GM19239 (cell line): ENCODE measurements at places on chromosomes 4 and X.

DNA sequence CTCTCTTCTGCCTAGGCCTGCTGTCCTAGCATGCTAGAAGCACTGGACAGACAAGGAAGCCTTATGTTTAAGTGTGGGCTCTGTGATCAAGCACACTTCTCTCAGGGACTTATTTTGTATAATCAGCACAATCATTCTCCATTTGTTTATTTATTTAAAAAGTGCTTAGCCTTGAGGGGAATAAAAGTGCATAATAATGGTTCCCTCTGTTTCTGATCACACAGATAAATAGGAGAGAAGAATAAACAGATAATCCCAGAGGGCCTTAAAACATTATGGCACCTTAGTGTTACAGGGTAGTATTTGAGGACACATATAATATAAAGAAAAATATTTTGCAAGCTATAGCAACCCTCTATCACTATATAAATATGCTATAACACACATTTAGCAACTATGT is 146.5 kb downstream of the UNC5C start:
- no peak for DNase-seq

- no peak for DNase-seq
Observed at GRCh38 chr4:78004270-78004669, 52.9 kb upstream of the FRAS1 start.

- DNase-seq: no peak
Observed at GRCh38 chr4:186516287-186516686, 39.1 kb downstream of the MTNR1A start.

DNA sequence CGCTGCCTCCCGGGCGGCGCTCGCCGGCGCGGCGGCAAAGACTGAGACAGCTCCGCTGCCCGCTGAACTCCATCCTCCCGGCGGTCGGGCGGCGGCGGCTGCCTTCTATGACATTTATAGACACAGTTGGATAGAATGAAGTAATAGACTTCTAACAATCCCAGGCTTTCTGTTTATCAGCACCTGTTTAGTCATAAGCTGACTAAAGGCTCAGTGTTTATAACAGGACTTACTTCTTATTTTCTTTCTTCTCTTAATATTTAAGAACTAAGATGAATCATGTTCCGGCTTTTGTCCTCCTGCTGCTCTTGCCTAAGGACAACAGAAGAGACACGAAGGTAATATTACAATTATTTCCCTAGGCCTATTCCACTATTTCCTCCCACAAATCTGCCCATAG is 3.9 kb downstream of the ARL13A start:
- no peak for DNase-seq

- DNase-seq: no peak
Observed at GRCh38 chrX:149284616-149285015, 220.5 kb downstream of the IDS start.

DNA sequence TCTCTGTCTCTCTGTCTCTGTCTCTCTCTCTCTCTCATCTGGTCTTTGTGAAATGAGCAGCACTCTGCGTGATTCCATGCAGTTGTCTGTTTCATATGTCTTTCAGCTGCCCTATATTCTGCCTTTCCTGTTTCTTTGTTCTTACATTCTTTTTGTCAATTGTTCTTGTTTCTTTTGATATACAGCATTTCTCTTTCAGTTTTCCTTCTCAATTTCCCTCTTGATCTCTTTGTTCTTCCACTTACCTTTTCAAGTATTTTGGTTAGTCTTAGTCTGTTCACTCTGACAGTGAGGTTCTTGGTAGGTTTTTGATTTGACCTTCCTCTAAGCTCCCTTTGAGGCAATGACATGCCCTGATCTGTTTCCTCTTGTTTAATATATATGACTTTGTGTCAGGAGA is 20.4 kb downstream of the ZNF157 start:
- DNase-seq: no peak

DNA sequence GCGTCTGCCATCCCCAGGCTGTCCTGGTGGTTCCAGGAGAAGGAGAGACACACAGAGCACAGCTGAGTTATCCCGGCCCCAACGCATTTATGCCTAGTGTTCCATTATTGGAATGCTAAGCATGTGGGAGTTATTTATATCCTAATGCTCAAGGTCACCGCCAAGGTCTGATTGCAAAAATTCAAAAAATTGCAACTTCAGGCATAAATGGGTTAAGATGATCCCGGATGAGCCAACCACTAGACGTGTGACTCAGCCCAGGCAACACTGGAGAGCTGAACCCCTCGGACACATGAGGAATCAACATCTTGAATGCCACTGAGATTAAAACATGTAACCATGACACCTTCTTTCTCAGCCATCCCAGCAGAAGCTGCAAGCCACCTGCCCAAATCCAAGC is 3.8 kb upstream of the ZCCHC4 start:
- no peak for DNase-seq

DNA sequence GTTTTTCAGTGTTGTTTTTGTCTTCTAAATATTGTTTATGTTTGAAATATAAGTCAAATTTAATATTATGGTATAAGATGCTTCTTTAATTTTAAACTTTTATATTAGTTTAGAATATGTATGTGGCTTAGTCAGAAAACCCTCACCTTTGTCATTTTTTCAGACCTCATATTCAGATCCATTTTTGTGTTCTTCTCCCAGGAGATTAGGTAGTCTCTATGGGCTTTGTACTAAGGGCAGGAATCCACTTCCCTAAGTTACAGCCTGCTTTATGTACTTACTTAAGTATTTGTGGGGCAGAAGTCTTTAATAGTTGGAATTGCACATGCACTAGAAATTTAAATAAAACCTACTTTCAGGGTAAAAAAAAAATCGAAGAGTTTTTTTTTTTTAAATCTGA is 63.5 kb upstream of the TENM3 start:
- no peak for DNase-seq

DNA sequence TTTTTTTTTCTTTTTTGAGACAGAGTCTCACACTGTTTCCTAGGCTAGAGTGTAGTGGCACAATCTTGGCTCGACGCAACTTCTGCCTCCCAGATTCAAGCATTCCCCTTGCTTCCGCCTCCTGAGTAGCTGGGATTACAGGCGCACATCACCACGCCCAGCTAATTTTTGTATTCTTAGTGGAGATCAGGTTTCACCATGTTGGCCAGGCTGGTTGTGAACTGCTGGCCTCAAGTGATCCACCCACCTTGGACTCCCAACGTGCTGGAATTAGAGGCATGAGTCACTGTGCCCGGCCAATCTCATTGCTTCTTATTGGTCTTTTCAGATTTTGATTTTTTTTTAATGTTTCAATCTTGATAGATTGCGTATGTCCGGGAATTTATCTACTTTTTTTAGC is 124.4 kb downstream of the NBDY start:
- no peak for DNase-seq

GRCh38 chr4:6313216-6313615 is 43.6 kb downstream of the WFS1 start:
- DNase-seq: no peak

DNA sequence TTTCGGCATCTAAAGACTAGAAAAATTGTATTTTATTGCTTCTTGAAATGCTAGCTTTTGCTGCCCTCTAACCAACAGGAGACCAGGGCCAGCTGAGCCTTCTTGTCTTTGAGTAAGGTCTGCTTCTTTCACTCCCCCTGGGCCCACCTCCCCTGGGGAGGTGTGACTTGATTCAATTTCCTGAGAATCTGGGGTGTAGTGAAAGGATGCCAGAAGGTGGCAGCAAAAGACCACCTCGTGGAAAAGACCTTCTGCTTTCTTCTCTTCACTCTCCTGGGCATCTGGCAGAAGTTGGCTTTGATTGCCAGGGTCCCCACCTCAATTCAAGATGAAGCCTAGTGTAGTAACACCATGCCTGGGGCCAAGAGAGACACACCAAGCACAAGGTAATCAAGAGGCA is 96.5 kb upstream of the MAOA start:
- DNase-seq: no peak

DNA sequence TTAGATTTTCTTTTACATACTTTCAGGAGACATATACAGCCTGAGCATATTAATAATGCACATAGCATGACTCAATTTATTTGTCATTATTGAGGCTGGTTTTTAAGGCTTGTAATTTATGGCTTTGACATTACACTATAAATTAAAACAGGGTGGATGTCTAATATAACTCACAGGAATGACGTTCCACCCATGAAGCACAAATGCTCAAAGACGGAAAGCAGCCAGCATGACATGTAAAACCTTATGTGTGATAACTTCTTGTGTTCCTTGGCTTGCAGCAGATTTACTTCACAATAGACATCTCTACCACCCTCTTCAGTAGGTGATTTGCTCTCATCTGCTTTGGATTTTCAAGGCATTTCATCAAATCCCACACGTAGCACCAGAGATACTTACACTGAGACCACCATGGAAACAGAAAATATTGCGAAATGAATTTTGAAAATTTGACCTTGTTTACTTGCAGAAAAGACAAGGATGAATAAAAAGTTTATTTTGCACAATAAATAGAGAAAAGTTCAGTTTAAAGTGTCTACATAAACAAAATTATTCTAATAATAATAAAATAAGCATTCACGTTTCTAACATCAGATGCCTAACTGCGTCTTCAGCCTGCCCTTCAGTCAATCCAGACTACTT is 64.7 kb upstream of the BTC start:
- no peak for DNase-seq

- no peak for DNase-seq
Observed at GRCh38 chr4:12724510-12724909, 759.6 kb downstream of the RAB28 start.

- no peak for DNase-seq
Observed at GRCh38 chr4:152917543-152918395, 18.4 kb upstream of the FHDC1 start.

DNA sequence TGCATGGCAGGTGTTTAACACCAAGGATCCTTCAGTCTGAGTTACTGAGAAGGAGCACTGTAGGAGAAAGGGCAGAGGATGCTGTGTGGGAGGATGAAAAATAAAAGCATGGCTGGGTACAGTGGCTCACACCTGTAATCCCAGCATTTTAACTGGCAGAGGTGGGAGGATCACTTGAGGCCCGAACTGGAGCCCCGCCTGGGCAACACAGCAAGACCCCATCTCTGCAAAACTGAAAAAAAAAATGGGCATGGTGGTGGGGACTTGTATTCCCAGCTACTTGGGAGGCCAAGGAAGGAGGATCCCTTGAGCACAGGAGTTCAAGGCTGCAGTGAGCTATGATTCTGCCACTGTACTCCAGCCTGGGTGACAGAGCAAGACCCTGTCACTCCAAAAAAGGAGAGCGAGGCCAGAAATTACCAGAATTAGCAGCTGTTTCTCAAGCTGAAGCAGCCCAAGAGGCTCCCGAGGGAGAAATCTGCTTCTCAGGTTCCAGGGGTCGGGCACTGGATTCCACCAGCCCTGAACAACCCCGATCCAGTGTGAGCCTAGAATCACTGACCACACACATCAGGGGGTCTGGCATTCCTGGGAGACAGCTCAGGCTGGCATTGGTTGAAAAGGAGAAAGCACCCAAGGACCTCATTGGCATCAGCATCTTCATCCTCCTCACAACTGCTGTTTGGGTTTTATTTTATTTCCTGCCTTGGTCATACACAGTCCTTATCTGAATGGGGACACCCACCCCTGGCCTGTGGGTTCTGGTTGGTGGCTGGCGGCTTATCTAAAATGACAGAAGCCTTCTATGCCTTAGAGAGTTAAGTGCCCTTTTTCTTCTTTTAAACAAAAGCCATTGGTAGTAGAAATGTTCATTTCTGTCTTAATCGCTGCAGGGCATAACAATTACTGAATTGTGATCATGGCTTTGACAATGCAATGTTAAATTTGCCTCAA is 66.3 kb upstream of the TRIM2 start:
- DNase-seq: no peak

DNA sequence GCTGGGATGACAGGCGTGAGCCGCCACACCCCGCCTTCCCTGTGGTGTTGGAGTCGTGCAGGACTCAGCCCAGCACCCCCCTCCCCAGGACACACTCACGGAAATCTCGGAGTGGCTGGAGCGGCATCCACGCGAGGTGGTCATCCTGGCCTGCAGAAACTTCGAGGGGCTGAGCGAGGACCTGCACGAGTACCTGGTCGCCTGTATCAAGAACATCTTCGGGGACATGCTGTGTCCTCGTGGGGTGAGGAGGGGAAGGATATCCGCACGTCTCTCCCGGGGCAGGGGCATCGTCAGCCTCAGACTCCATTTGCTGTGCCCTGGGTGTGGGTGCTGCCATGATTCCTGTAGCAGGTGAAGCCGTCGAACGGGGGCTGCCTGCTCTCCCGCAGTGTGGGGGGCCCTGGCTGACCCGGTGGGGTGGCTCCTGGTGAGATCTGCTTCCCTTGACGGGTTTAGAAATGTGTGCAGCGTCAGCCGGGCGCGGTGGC is 10.3 kb downstream of the PLCXD1 start:
- no peak for DNase-seq

- no peak for DNase-seq
Observed at GRCh38 chrX:2261831-2262667, 238.7 kb downstream of the DHRSX start.

GRCh38 chrX:113741744-113742143 is 842.1 kb upstream of the HTR2C start:
- DNase-seq: no peak

- no peak for DNase-seq
Observed at GRCh38 chrX:437661-438390, 51.1 kb upstream of the PPP2R3B start.

DNA sequence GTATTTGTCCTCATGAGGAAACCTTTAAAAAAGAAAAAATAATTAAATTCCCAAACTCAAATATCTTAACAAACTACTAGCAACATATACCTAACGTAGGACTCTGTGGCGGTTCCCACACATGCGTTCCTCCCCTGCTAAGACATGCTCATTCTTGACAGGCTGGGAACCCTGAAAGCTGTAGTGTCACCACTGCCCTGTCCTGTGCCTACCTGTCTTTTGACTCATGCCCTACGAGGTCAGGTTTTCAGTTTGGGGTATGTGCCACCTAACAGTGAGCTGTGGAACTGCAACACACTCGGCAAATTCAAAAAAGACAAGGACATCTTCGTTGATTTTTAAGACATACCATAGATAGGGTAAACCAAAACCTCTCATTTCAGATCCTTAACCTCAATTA is 17.8 kb downstream of the IDS start:
- no peak for DNase-seq

- no peak for DNase-seq
Observed at GRCh38 chr4:75513526-75514130, 575 bp downstream of the RCHY1 start.

- no peak for DNase-seq
Observed at GRCh38 chrX:153922932-153923857, 2.9 kb downstream of the ARHGAP4 start.

DNA sequence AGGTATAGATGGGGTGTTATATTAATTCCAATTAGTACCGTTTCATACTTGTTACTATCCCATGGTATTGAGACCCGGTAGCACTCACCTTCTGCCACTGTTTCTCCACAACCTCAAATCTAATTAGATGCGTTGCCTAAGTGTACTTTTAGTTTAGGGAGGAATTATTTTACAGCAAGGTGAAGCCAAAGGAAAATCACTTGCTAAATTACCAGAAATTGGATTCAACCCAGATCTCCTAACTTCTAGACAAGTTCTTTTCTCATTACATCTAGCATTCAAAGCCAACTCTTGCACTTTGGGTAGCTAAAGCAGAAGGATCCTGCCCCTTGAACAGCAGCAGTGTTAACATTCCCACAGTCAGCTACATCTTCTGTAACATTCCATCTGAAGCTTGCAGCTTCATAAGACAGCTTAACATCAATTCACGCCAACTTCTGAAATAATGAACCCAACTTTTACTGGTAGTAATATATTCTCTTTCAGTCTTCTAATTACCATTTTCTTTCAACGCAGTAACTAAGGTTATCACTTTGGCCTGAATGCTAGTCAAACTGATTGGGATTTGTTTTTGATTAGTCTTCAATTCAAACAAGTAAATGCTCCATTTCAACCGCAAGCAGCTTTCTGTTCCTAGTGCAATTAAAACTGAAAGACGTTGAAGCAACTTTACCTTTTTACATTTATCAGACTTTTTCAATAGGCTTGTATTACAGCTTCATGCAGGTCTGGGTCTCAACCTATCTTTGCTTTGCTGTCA is 934 bp upstream of the SEC31A start:
- DNase-seq: no peak
